Panc1 (cell line): ENCODE measurements at places on chromosomes 7 and 10.

DNA sequence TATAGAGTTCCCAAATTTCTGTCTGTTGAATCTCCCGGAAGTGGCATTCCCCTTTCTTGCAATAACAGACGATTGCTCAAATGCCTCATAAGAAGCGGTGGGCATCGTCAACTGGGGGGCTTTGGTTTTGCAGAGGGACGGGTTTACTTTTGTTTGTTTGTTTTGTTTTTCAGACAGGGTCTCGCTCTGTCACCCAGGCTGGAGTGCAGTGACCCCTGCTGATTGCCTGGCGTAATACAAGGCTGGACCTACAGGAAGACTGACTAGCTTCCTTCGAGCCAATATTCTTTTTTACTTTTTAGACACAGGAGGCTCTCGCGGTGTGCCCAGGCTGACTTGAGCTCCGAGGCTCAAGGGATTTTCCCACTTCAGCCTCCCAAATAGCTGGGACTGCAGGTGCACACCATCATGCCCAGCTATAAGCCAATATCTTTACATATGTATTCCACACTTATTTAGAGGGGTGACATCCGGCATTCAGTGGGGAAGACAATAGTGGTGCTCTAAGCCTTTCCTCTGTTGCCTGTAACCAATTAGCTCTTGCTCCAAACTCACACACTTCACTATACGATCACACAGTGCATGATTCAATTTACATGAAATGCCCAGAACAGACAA lies 58.1 kb downstream of the FHIP2A start:
- DNase-seq, result no peak

- DNase-seq, result no peak
These were observed 20.6 kb downstream of the DNAJB6 start for GRCh38 chr7:157357129-157358040.

- DNase-seq, result no peak
These were observed 68.9 kb downstream of the MAD1L1 start for GRCh38 chr7:2163600-2164555.

DNA sequence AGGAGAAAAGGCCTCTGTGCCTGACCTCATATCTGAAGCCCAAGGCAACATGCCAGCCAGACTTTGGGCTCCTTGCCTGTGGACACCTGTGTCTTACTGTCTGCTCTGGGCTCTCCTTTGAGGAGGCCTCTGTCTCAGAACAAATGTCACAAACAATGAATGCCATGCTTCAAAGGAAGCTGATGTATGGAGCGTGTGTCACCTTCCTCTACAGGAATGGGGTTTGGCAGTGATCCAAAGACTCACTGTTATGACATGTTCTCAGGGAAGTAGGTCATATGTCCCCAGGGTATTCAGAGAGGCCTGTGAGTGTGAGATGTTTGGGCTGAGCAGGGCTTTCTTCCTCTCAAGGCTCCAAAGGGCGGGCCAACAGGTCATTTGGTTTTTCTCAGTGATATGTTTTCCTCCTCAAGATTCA lies 38.4 kb downstream of the PTPRE start:
- DNase-seq, result no peak

- DNase-seq, result no peak
These were observed 6.0 kb downstream of the RGS10 start for GRCh38 chr10:119536508-119537025.

DNA sequence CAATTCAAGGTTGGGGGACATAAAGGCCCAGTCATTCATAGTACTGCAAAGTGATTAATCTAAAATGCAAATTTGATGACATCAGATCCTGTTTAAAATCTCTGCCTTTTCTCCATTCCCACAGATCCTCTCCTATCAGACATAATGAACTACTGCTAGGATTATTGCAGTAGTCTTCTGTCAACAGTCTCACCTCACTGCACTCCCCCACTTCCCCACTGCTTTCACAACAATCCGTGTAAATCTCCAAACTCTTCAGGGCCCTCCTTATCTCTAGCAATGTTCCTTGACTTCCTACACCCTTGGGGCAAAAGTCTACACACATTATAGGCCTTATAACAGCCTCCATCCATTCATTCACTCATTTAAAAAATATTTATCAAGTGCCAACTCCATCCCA lies 112.4 kb downstream of the KBTBD2 start:
- DNase-seq, result no peak

DNA sequence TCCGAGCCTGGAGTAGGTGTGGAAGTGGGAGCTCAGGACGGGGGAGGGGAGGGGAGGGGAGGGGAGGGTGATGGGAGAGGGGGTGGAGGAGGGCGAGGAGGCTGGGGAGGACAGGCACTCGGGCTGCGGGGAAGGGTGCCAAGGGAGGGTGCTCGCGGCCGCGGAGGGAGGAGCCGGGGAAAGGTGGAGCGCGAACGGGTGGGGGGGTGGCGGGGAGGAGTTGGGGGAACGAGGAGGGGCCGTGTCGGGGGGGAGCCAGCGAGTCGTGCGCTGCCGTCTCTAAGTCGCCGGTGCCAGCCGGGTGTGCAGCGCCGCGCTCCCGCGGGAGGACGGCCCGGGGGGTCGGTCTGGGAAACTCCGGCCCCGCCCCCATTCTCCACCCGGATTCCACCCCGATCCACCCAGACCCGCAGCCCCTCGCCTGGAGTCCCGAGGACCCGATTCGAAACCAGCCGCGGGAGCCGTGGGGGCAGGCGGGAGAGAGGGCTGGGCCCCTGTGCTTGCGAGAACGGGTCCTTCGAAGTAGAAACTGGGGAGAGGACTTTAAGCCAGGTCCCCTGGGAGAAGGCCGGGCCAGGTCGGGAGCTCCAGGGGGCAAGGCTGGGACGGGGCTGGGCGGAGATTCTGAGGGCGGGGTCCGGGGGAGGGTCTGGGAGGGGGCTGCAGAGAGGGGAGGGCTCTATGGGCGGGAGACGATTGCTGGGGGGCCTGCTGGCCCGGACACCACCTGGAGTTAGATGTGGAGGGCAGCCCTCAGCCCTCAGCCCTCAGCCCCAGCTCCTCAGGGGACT lies at the start of gene ZNF467:
ZNF467 (minus strand) TSS at position 143 of the 791 bp plus-strand sequence. CDS start 2,556 bp downstream, outside the sequence.
- DNase-seq, result no peak

- peak; percentile 30 for DNase-seq
These were observed 61.7 kb downstream of the SH2D4B start for GRCh38 chr10:80599424-80599847.
